HuH-7 (cell line): ENCODE measurements at places on chromosomes 16 and 17.

GRCh38 chr16:84068041-84068440 is 25.4 kb upstream of the SLC38A8 start:
- no peak for DNase-seq

- DNase-seq = no peak
These were observed 181.9 kb downstream of the MSI2 start for GRCh38 chr17:57438066-57438731.

DNA sequence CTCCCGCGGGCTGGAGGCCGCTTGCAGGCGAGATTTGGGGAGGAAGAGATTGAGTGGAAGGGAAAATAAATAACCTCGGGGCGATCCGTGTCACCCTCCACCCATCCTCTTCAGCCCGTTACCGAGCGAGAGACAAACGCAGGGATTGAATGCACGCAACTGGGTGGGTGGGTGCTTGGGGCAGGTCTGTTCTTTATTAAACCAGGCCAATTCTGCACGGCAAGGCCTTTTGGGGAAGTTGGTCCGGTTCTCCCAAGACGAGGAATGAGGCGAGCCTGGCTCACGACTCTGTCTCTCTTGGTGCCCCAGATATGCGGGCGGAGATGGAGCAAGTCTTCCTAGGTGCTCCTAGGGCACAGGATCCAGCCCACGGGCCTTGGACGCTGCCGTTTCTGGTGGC is 396 bp upstream of the HOXB7 start:
- DNase-seq = no peak

DNA sequence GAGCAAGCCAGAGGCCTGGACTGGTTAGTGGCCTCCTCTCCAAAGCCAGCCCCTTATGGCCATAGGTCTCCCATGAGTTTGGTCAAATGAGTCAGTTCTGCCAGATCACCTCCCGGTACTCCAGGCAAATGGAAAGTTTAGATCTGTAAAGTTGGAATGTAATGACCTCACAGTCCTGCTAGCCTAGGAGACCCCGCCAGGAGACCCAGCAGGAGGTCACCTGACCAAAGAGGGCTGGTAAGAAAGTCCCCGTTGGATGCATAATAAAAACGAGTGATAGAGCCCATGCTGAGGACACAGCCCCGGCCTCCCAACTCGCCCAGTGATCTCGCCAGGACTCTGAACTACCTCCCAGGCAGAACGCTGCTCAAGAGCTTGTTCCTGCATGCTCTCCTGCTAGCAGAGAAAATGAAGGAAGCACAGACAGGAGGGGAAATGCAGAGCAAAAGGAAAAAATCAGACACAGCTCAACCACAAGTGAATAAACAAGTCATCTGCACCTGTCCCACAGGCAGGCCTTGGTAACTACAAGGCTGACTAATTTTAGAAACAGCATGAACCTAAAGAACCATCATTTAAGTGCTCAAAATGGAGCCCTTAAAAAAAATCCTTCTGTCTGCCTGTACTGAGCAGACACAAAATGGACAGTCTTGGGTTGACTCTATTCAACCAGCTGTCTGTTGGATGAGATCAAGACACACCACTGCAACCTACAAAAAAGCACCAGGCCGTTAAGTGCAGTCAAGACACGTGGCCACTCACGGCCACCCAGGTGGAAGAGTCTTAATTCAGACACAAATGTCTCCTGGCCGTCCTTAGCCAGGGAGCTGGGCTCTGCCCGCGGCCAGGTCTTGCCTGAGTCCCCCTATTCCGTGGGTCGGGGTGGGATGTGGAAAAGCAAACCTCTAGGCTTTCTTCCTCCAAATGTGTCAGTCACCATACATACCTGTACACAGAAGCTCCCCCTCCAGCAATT is 9.2 kb downstream of the CDIP1 start:
- no peak for DNase-seq

DNA sequence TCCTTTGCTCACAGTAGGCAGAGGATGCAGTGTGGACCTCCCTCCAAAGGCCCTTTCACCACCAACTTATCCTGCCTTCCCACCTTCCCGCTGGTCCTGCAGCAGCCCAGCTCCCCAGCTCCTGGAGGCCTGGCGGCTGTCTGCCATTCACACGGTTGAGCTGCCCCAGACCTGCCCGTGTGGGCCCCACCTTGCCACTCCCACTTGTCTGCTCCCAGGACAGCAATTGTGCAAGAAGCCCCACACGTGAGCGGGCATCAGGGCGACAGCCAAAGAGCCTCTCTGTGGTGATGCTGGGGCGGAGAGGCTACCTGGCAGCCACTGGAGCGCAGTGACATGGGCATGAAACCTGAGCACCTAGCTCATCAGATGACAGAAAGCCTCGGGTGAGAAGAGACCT is 248.6 kb upstream of the MAF start:
- no peak for DNase-seq

DNA sequence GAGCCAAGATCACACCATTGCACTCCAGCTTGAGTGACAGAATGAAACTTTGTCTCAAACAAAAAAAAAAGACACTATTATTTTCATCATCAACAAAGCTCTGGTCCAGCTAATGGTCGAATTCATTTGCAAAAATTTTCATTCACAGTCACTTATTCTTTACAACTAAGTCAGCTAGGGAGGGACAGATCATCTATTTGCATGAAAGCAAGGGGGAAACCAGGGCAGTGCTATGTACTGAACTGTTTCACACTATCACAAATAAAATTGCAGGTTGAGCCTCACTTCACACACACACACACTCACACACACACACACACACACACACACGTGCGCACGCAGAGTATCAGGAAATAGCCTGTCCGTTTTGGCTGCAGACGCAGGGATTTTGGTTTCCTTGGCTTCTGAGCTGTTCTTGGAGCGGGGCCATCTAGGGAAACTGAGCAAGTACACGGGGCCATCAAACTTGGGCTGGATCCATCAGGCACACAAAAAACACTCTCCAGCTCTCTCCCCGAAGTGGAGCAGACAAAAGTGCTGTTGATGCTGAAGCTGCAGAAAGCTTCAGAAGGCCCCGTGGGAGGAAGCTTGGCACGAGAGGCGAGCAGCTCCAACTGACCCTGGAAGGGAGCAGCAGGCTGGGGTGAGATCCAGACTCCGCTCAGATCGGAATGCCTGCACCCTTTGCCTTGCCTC is 44.3 kb upstream of the HELZ start:
- DNase-seq = no peak

- DNase-seq = no peak
These were observed 469.1 kb downstream of the KCNJ18 start for GRCh38 chr17:22161376-22161775.

GRCh38 chr16:10003486-10003885 is 178.7 kb downstream of the GRIN2A start:
- no peak for DNase-seq

DNA sequence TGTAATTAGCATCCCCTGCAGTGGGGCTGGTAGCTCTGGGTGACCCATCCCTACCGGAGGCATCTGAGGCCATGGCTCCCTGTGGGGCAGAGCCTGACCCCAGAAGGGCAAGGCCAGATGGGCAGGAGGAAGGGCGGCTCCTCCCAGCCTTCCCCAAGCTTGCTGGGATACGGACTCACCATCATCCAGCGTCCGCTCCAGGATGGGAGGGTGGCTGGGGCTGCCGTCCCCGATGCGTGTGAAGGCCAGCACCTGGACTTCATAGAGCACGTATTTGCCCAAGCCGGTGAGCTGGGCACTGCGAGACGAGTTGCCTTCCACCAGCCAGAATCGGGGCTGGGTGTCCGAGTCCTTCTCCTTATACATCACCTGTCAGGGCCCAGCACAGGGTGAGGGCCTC is 81.6 kb upstream of the CDC42EP4 start:
- DNase-seq = no peak

DNA sequence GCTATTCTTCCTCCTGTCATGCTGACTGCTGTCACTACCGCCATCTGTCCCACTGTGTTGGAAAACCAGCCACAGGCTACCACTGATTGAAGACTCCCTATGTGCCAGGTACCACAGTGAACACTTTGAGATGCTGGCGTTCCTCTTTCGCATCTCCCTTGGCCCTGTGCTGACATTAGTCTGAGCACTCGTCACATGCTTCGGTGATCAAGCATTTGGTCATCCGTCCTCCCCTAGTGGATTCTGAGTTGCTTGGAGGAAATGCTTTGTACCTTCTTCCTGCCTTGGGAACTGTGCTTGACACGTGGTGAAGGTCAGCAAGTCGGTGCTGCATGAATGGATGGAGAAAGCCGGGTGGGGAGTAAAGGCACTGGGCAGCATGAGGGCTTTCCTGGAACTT is 260.1 kb downstream of the SNX29 start:
- DNase-seq = no peak

- no peak for DNase-seq
These were observed 4.3 kb upstream of the ENGASE start for GRCh38 chr17:79070266-79070880.

DNA sequence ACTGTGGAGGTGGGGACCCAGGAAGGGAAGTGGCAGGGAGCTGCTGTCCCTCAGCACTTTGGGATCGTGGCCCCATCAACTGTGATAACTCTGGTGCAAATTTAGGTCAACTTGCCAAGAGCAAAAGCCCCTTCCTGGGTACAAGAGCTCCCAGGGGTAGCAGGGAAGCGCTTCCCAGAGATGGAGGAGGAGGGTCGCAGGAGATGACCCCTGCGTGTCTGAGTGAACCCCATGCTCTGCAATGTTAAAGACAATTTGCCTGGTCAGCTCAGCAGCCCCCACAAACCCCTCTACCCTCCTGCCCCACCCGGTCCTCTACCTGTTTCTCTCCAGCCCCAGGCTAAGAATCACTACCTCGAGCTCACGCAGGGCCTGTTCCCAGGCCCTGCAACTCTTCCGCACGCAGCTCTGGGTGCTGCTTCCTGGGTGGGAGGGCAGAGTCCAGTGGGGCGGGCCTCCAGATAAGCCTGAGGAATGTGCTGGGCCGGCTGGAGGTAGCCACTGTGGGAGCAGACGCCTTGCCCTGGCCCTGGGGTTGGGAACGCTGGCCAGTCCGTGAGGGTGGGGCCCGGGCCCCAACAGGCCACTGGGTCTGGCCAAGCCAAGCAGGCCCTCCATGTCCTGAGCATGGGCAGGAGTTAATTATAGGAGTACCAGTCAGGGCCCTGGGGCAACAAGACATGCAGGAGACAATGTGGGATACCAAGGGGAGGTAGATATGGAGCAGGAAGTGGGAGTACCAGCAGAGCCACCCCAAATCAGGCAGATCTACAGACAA is 6.1 kb downstream of the DOK4 start:
- peak; percentile 89 for DNase-seq

- DNase-seq = no peak
These were observed 120.6 kb downstream of the GOSR1 start for GRCh38 chr17:30597776-30598288.

DNA sequence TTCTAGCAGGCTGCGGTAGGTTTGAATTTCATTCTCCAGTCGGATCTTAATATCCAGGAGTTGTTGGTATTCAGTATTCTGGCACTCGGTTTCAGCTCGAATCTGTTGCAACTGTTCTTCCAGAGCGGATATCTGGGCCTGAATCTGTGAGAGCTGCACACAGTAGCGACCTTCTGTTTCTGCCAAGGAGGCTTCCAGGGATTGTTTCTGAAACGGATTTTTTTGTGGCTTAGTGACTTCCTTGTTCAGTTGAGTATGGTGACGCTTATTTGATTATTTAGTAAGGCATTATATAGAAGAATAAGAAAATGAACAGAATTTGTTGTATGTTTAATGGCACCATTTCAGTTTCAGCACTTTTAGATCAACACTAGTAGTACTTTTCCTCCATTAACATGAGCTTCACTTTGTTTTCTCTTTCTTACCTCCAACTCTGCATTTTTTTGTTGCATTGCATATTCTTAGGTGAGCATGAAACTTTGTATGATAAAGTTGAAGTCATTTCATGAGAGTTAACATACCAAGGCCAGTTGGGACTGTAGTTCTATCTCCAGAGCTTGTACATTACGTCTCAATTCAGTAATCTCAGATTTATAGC is 2.8 kb downstream of the KRT10 start:
- peak; percentile 5 for DNase-seq

DNA sequence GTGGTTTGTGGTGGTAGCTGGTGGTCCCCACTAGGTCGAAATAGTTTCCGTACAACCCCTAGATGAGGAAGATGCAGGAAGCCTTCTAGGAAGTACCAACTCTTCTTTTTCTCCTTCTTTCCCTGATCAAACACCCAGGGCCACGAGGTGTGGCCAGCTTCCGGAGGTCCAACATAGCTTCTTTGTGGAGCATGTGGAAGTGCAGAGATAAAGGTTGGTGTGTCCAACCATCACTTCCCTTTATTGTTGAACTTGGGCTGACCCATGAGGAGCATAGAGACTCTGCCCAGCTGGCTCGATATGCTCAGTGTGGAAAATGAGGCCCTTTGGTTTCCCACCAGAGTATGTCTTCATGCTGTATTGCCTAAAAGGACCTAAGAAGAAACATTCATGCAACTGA is 6.3 kb upstream of the RGS9 start:
- DNase-seq = no peak

DNA sequence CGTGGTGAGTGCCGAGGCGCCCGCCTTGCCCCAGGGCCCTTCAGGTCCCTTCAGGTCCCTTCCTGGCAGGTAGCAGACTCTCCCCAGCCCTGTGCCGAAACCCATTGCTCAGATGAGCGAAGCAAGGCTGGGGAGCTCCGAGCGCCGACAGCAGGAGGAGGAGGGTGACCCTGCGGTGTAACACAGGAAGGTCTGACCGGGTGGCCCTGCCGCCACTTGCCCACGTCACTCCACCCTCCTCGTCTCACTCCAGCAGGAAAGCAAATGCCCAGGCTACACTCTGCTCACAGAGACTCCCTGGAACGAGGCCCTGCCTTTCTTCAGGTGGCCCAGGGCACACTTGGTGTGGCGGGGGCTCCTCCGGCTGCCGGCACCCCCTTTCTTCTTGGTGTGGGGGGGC is 57.2 kb downstream of the ACTG1 start:
- DNase-seq = no peak

DNA sequence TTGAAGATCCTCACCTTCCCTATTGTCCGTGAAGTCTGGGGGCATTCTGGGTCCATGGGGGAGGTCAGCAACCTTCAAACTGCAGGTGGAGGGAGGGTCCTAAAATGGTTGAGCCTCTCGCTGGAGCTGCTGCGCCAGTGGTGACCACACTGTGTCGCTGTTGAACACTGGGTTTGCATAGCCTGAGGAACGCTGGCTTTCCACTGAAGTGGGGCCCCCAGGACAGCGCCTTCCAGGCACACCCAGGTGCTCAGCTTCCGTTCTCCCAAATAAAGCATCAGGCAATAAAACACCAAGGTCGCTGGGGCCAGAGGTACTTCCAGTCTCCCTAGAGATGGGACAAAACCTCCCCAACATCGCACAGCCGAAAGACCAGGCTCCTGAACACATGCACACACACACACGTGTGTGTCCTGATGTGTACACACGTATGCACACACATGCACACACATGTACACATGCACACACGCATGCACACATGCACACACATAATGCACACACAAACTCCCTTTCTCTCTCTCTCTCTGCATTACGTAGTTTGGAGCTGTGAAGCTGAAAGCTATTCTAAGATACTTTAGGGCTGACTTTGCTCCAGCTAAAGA is 120.6 kb downstream of the IRF8 start:
- no peak for DNase-seq

DNA sequence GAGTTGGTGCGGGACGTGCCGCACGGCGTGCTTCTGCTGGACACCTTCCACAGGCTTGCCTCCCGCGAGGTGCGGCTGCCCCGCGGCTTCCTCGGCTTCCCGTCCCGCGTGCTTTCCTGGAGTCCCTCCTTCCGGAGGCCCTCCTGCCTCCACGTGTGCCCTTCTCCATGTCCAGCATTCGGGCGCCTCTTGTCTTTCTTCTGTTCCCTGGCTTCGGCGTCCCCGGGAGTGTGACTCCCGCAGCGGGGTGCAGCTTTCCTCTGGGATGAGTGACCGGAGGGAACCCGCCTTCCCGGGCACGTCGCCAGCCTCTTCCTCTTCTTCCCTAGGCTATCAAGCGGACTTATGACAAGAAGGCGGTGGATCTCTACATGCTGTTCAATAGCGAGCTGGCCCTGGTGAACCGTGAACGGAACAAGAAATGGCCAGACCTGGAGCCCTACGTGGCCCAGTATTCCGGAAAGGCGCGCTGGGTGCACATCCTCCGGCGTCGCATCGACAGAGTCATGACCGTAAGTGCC is 23.0 kb downstream of the DNAH2 start:
- DNase-seq = no peak
